ENCODE measurements at places on chromosomes 2 and 18.

GRCh38 chr2:69796174-69796573, 33.3 kb upstream of the GMCL1 start:
- no peak for DNase-seq

DNA sequence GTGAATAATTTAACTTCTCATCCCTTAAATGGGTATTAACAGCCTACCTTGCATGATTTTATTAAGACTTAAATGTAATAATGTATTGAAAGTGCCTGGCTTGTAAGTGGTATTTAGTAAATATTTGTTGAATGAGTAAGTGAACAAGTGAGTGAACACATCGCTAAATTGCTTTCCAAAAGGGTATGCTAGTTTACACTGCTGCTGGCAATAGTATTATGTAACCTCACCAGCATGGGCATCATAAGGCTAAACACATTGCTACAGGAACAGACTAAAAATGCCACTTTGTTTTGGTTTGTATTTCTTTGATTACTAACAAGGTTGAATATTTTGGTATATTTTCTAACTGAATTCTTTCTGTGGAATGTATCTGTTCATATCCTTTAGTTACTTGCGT, 9.8 kb downstream of the WDR43 start:
- no peak for DNase-seq

- DNase-seq = no peak
Measured at GRCh38 chr2:67013821-67014220, 383.3 kb upstream of the ETAA1 start.

- DNase-seq = no peak
Measured at GRCh38 chr2:231280846-231281245, 82.4 kb downstream of the ARMC9 start.

DNA sequence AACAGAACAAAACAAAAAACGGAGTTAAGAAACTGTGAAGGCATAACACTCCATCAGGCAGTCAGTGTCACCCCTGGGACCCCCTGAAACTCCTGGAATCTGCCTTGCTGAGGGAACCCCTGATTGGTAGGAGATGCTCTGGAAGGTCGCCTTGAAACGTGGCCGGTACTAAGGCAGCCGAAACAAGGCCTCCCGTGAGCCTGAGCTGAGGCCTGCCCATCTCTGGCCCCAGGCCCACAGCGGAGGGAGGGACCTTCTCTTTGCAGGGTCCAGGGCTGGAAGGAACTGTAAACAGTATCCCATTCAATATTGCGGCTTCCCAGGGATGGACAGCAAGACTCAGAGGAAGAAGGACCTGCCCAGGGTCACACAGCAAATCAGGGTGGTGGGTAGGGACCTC, 155.7 kb downstream of the INHBB start:
- DNase-seq = no peak

GRCh38 chr2:71704131-71704561, 250.8 kb downstream of the DYSF start:
- no peak for DNase-seq

DNA sequence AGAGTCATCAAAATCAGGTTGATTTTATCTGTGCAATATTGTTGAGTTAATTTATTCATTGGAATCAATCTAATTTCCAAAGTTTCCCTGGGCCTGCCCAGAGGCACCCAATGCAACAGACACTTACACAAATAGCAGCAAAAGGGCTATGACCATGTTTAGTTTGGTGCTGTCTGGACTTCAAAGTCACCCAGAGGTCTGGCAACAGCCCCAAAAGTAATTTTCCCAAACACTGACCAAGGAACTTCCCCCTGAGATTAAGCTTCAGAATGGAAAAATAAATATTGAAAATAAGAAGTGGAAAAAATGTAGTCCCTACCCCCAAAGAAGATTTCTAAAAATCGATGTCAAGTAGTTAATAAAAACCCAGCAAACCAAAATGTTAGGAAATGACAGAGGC, 70.9 kb upstream of the RNF152 start:
- no peak for DNase-seq

- no peak for DNase-seq
Measured at GRCh38 chr2:236687296-236687965, 117.8 kb downstream of the ACKR3 start.

DNA sequence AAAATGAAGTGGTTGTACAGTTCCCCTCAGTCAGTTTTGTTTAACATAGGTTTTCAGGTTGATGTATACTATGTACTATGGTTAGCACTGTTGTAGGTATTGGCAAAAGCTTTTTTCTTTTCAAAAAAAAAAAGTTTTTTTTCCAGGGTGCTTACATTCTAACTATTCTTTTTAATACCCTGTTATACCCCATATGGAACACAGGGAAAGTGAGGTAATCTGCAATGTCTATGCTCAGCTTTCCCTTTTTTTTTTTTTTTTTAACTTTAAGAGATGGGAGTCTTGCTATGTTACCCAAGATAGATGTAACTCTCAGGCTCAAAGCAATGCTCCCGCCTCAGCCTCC, 590 bp upstream of the CCDC138 start:
- DNase-seq = no peak

- no peak for DNase-seq
Measured at GRCh38 chr2:24509425-24509824, 18.4 kb downstream of the NCOA1 start.

DNA sequence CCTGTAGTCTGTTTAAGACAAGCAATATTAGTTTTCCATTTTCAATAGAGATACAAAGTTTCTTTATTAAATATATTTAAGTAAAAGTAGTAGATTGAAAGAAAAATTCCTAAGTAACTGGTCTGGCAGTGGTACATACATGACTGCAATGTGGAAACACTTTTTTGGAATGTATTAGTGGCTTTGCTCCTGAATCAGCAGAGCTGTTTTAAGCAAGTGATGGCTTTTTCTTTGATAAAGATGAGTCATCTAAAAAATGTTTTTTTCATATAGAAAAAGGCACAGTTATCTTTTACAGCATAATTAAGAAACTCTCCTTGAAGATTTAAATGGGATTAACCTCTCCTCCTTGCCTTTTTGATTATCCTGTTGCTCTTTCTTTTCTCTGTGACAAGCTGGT, 34.9 kb downstream of the KDM3A start:
- DNase-seq = no peak

- DNase-seq = no peak
Measured at GRCh38 chr2:127703282-127703681, 2.0 kb downstream of the SFT2D3 start.

- no peak for DNase-seq
Measured at GRCh38 chr2:67945056-67945455, 117.7 kb downstream of the C1D start.

DNA sequence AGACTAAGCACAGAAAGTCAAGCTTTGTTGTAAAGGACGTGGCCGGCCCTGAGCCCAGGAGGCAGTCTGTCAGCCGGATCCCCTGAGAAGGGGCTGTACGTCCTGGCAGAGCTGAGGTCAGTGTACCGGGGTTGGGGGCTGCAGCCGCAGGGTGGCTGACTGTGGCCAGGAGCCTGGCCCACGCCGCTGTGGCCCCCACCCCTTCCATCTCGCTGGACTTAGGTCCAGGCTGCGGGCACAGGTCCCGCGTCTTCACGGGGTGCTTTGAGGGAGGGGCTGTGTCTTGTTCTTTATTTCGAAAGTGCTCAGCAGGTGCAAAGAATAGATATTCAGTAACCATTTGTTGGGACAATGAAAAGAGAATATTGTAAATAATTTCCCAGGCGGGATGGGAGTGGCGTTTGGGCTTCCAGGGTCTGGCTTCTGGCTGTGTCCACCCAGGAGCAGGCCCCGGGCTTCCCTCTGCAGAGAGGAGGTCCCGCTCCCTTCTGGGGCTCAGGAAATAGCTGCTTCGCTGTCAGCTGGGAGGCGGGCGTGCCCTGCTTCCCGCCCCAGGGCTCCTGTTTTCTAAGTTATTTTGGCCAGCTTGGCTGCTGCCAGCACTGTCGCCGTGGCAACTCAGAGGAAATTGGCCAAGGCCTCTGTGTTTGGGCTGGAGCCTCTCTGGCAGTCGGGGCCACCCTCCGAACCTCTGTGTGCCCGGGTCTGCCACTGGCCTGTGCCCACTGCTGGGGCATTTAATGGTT, 7.4 kb downstream of the NFATC1 start:
- peak; percentile 71 for DNase-seq

- no peak for DNase-seq
Measured at GRCh38 chr18:78228974-78229373, 750.6 kb upstream of the SALL3 start.

DNA sequence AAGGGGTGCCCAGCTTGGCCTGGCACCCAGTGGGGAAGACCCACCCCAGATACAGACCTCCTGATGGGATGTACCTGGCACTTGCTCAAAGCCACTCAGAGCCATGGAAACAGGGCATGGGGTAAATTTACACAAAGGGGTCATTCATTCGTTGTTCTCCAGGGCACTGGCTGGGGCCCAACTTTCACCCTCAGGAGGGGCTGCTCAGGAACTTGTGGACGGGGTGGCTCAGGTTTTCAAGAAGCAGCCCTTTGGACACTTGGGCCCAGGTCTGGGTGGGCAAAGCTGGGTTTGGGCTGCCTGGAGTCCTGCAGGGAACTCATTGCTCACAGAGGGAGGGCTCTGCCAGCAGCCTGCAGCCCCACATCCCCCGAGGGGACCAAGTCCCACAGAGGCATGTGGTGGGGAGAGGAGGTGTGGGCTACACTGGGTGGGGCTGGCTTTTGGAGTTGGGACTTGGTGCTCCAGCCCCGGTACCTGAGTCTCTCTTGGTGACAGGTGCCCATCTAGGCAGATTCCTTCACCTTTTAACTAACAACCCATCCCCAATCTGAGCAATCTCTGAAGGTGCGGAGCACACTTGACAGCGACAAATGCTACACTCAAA, 172.3 kb downstream of the CELF4 start:
- DNase-seq = no peak

- no peak for DNase-seq
Measured at GRCh38 chr18:23188068-23188760, 52.9 kb downstream of the CABLES1 start.

GRCh38 chr2:206218156-206218555, 56.3 kb upstream of the ZDBF2 start:
- no peak for DNase-seq

- DNase-seq = no peak
Measured at GRCh38 chr2:238113611-238114010, 13.5 kb downstream of the ESPNL start.

DNA sequence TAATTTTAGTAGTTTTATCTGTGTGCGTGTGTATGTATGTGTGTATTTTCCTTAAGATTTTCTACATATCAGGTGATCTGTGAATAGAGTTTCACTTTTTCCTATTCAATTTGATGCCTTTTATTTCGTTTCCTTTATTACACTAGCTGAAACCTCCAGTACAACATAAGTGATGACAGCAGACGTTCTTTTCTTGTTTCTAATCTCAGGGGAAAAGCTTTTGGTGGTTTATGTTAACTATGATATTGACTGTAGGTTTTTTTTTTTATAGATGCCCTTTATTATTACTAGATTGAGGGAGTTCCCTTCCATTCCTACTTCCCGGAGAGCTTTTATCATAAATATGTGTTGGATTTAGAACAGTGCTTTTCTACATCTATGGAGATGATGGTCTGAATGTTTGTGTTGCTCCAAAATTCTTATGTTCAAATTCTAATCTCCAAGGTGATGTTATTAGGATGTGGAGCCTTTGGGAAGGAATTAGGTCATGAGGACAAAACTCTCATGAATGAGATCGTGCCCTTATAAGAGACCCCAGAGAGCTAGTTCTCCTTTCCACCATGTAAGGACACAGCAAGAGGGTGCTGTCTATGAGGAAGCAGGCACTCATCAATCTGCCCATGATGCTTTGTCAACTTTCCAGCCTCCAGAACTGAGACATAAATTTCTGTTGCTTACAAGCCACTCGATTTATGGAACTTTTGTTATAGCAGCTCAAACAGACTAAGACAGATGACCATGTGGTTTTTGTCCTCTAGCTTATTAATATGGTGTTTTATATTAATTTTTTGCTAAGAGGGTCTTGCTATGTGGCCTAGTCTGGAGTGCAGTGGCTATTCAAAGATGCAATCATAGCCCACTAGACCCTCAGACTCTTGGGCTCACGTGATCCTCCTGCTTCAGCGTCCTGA, 5.9 kb upstream of the RHBDD1 start:
- no peak for DNase-seq

GRCh38 chr2:113184531-113185230, 10.9 kb downstream of the PSD4 start:
- no peak for DNase-seq

- DNase-seq = no peak
Measured at GRCh38 chr2:62197925-62198633, 2.2 kb downstream of the B3GNT2 start.

DNA sequence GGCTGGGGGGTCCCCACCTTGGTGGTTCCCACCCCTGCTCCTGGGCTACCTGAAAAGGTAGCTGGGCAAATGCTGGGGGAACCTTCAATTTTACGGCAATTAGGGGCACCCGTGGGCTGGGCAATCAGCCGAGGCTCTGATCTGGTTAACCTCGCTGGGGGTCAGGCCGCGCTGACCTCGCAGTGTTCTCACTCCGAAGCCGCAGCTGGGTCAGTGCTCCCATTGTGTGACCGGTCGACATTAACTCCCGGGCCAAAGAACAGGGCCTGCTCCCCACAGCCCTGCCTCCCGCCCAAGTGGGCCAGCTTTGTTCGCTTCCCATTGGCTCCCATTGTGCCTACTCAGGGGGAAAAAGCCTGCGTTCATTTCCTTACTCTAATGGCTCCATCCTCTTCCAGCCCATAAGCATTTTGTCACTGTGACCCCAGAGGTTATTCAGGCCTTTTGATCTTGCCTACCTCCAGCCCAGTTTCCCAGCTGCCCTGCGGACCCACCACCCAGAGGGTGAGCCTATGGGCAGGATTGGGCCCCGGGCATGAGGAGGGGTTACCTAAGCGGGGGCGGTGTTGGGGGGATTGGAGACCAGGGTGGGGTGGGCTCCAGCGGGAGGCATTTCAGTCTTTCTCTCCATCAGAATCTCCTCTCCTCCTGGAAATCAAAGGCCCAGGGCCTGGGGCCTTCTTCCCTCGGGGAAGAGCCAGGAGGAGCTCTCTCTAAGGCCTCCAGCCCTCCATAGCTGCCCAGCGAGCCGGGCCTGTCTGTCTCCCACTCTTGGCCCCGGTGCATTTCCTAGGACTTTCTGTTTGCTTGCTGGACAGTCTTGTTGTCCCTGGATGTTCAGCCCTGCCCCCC, 90.1 kb downstream of the MYCN start:
- no peak for DNase-seq

All from NCI-H2081 (cell line).